ENCODE measurements at places on chromosomes 2 and 18.

- DNase-seq: no peak
Measured at GRCh38 chr2:132915812-132916549, 246.0 kb upstream of the LYPD1 start.

- no peak for DNase-seq
Measured at GRCh38 chr18:65073060-65073550, 677.7 kb upstream of the CDH7 start.

DNA sequence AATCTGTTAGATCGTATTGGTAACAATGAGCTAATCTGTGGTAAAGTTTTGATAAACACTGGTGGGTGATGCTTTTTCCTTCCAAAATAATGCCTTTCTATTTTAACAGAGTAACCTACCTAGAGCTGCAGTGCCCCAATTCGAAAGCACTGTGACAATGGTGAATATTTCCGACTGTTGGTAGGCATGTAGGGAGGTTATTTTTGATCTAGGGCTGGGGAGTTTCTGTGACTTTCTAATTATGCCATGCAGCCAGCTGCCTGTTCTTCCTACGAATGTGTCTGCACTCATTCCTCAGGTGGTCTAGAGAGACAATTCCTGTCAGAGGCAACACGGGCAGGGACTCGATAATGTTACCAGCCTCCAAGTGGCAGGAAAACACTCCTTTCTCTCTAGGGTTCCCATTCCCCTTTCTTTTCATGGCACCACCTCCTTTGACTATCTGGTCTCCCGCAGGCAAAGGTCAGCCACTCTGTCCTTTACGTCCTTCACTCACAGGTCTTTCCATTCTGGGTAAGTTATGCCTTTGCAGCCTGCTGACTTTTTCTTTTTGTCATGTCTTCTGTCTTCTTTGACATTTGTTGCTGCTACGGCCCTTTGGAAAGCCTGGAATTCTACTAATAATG is 167.2 kb upstream of the MGAT5 start:
- no peak for DNase-seq

- DNase-seq: no peak
Measured at GRCh38 chr2:142682528-142682927, 194.9 kb upstream of the KYNU start.

GRCh38 chr2:217250013-217250524 is 390.2 kb upstream of the TNP1 start:
- no peak for DNase-seq

- no peak for DNase-seq
Measured at GRCh38 chr2:7686016-7686385, 768.8 kb downstream of the RNF144A start.

DNA sequence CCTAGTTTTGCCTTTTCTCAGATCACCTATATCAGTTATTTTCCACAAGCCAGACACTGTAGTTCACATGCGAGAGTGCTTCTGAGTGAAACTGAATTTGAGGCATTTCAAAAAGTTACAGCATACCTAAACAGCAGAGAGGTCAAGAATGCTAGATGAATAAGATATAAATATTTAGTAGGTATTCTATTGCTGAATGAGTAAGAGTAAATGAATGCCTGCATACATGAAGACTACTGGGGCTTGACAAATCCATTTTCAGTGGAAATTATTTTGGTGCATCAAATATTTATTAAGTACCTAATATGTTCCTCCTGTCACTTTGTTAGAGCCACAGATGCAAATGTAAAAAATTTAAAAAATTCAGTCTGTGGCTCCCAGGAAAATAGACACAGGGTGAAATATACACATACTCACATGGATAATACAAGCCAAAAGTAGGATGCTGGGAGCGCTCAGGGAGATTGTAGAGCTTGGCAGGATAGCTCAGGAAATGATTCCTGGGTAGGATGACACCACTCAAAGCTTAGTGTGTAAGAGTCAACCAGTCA is 27.6 kb upstream of the CDC42EP3 start:
- no peak for DNase-seq

GRCh38 chr2:67854103-67854743 is 208.6 kb downstream of the C1D start:
- no peak for DNase-seq

GRCh38 chr2:43321446-43321845 is 95.0 kb upstream of the ZFP36L2 start:
- no peak for DNase-seq

- DNase-seq: no peak
Measured at GRCh38 chr2:48144777-48145176, 238.5 kb upstream of the FBXO11 start.

- no peak for DNase-seq
Measured at GRCh38 chr2:17792515-17792914, 23.7 kb upstream of the MSGN1 start.

GRCh38 chr2:85828725-85829124 is 60.1 kb downstream of the ST3GAL5 start:
- no peak for DNase-seq

DNA sequence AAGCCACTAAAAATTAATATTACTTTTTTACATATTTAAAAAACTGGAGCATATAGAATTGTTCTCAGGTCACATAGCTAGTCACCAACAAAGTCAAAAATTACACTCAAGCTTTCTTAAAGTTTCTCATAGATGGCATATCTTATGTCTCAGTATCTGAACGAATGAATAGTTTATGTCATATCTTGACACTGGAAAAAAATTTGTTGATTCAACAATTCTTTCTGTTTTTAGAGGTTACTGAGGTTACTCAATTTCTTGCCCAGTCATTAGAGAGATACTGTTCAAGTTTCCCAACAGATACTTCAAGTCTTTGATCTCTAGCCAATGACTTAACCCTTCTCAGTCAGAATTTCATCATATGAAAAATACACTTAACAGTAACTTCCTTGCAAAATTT is 113.1 kb upstream of the XIRP2 start:
- no peak for DNase-seq

GRCh38 chr18:48521723-48522122 is 17.1 kb upstream of the CTIF start:
- no peak for DNase-seq

DNA sequence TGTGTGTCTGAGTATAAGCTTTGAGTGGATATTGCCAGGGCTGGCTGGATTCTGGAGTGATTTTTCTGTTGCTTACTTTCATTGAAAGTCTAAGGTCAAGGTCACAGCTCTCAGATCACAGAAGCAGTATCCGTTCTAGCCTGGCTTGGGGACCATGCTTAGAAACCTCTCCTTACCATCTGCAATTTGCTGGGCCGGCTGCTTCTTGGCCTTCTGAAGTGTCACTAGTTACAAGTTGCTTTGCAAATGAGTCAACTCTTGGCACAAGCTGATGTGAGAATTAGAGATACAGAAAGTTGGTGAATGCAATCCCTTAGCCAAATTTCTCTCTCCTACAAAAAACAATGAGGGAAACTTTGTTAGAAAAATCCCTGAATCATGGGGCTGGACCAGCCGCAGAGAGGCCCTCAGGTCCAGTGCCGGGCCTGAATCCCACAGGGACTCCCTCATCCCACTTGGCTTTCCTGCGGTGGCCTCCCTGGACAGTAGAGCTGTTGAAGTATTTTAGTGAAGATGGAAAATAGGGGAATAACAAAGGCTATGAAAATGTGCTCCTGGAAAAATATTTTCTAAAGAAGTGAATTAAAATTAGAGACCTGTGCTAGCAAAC is 92.7 kb upstream of the CNGA3 start:
- peak; percentile 28 for DNase-seq

DNA sequence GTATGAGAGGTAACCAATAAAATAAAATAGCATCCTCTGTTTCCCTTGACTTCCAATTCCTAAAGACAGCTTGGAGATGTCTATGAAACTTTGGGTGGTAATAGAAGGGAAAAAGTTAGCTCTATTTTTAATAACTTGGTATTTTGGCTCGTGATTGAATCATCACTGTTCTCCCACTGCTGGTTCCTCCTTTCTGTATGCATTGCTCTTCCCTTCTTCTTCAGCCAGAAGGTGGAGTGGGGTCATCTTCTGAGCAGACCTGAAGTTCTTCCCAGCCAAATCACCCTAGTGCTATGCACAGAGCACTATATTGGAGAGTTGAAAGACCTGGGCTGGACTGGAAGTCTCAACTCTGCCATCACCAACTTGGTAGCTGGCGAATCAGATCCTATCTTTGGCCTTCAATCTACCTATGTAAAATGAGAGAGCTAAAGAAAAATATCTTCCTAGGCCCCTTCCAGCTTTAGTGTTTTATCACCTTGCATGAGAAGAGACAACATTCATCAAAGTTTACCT is 54.1 kb downstream of the CPO start:
- no peak for DNase-seq

DNA sequence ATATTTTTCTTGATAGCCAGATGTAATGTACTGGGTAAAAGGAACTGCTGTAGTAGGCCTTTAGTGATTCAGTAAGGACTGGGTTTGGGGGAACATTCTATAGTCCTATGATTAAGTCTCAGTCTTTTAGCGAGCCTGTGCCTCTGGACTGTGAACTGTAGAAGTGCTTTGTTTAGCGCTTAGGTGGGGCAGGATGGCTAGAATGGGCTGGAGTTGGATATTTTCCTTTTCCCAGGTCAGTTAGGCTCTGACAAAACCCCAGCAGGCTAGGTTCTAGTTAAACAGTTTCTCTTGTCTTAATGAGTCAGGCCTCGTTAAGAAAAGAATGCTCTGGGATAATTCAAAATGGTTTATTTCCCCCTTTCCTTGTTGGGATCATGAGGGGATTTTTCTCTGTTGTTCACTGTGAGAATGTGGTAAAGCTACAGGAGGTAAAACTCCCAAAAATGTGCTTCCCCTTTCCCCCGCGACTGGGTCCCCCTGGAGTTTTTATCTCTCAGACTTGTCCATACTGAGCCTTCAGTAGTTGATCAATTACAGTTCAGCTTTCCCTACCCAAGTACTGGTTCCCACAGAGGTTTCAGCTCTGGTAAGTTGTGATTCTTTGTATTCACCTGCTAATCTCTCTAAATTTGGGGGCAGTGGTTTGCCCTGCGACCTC is 31.5 kb downstream of the EHBP1 start:
- no peak for DNase-seq

- DNase-seq: no peak
Measured at GRCh38 chr18:13161276-13161899, 57.2 kb upstream of the LDLRAD4 start.

DNA sequence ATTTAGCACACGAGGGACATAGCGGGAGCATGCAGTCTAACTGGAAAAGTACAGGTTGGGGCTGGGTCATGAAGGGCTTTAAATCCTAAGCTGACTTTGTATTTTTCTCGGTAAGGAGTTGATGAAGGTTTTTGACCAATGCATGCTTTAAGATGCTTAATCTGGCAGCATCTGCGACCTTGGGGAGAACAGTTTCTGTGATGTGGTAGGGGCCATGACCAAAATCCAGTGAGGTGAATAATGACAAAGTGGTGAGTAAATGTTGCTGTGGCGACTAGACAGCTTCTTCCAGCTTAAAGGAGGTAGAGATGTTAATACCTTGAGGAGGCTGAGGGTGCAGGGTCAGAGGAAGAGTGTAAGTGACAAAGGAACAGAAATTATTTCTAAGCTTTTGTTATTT is 174.6 kb upstream of the ALPP start:
- no peak for DNase-seq

DNA sequence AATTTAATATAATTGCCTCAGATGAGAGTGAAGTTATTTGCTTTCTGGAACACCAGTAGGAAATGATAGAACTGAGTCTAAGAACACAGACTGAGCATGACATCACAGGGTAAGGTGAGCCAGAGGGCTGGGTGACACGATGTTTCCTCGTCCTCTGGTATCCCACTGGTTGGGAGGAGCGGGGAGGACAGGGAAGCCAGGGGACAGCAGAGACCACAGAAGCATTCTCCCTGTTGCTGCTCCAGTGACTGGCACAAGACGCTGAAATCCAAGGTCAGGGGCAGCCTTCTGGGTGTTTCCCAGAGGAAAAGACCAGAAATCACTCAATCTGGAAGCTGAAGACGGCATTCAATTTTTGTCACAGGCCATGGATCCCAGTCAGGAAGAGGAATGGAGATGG is 363.4 kb upstream of the SOX11 start:
- DNase-seq: no peak

- DNase-seq: no peak
Measured at GRCh38 chr18:57436965-57437333, 1.8 kb downstream of the ONECUT2 start.

DNA sequence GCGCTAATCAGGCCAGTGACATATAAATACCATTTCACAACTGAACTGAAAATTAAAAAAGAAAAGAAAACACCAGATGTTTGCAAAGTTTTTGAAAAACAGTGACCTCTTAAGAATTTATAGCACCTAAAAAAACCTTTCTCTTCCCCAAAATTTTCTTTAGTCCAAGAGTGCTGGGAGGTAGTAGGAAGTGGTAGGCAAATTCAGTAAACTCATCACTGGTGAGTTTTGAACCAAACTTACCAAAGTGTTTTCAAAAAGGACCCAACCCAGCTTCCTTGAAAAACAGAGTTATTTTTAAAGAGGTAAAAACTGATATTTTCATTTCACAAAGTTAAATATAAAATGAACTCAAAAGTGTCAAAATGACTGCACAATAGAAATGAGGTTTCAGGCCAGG is 90.4 kb downstream of the TMEM247 start:
- DNase-seq: no peak

- no peak for DNase-seq
Measured at GRCh38 chr18:48801728-48802542, 148.8 kb downstream of the SMAD7 start.

- DNase-seq: peak; percentile 62
Measured at GRCh38 chr18:68840554-68841263, 42.8 kb downstream of the CCDC102B start.

DNA sequence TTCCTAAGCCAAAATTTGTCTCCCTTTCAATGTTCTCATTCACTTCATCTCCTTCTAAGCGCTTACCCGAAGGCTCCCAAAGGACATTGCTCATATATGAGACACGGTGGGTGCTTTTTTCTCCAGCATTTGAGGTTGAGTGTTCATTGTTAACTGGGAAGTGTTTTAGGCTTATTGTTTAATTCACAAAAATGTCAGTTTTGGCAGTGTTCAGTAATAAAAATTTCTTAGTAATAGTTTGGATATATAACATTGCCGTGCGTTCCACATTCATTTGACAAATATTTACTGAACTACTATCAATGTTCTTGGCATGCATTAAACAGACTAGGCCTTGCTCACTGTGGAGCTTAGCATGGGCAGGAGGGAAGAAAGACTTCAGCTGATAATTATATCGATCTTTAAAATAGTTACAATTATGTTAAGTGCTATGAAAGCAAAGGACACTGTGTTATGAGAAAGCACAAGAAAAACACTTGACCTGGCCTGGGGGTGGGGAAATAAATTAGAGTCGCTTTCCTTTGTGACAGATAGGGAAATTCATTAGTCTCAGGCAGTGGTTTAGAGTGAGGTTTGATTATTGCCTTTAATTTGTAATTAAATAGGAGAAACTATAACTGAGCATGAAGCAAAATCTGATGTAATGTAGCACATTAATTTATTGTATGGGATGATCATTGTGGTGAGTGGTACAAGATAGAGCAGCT is 82.2 kb upstream of the DOCK10 start:
- no peak for DNase-seq

DNA sequence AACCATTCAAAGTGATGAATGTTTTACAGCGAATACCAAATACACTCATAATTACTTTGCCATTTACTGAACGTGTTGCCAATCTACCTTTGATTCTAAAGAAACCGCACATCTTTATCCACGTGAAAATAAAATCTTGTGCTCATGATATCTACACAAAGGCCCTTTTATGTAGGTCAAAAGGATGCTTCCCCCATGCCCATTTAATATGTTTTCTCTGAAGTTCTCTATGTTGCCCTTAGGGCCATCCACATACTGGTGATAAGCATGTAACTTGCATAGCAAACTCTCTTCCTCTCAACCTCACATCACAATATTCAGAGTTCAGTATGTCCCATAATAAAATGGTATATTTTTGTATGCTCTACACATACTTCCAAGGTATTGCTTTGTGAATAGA is 380.0 kb upstream of the FIGN start:
- DNase-seq: no peak

GRCh38 chr2:7358865-7359447 is 441.7 kb downstream of the RNF144A start:
- DNase-seq: no peak
